Stimulated activated CD4-positive, alpha-beta T cell treated with anti-CD3 and anti-CD28 coated beads, Interleukin-1b, Interleukin-23, amount 100 ng/mL, for 1 hour (primary cell): ENCODE measurements at places on chromosomes 3 and 15.

DNA sequence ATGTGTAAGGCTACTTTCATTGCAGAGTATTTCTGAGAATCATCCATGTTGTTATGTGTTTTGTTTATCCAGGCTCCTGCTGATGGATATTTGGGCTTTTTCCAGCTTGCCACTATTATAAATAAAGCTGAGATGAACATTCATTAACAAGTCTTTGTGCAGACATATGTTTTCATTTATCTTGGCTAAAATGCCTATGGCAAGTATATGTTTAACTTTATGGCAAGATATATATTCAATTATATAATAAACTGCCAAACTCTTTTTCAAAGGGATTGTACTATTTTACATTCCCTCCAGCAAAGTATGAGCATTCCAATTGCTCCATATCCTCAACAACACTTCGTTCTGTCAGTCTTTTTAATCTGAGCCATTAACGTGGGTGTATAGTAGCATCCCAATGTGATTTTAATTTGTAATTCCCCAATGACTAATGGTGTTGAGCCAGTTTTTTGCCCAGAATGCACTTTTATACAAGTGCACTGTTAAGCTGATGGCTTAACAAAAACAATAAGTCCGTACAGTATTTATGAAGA, 452.4 kb downstream of the SHQ1 start:
- DNase-seq = no peak

DNA sequence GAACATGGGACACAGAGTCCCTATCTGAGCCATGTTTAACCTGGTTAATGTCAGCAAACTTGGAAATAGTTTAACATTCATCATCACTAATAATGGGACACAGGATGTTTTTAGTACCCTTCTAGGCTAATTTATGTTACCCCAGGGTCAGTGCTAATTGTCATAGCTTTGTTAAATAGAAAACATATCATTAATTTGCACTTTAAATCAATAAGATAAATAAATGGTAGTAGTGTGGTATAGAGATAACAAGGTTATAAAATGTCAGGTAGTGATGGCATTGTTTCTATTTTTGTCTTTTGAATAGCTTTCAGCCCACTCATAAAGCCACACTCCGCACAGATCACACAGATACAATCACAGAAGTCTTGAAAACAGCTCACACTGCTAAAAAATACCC, 534.9 kb downstream of the MECOM start:
- no peak for DNase-seq

DNA sequence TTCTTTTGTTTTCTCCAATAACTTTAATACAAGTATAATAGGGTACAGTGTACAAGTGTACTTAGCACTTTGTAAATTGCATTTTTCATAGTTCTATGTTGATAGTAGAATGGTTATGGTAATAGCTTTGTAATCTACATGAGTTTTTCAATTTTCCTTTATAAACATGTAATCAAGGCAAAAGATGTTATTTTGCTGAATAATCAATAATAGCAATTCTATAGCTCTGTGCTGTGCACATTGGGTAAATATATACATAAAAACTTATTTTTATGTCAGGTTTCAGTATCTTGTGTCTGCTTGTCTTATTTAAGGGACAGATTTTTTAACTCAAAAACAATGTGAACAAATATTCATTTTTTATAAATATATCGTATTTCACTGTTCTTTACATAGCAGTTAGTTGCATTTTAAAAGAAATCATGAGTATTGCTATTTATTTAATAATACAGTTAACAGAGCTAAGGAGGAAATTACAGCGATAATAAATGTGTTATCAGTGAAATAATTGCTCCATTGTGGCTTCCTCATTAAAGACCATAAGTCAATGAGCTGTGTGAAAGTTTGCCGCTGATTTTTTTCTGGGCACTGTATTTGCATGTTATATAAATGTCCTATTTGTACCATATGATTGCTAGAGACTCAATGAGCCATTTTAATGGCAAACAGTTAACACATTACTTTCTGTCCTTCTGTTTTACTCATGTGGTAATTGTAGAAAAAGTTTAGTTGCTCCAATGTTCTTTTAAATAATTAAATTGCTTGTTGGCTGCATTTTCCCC, 214.6 kb upstream of the STAC start:
- no peak for DNase-seq

- no peak for DNase-seq
These were observed 121.4 kb upstream of the BFSP2 start for GRCh38 chr3:133278260-133279043.
